GM20000 (cell line): ENCODE measurements at places on chromosomes 3 and 15.

DNA sequence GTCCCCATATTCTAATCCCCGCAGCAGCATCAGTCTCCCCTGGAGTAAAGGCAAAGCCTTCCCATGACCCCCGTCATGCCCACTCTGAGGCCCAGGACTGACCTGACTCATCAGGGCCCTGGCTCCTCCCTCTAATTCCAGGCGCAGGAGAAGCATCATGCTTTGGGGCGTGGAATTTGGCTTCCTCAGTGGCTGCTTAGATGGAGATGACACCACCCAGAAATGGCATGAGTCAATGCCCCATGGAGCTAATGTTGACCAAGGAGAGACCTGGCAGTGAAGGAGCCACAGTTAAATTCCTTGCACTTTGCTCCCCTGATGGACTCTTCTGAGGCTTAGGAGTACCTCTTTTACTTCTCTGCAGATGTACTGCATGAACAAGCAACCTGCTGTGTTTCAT, 204.2 kb upstream of the PROK2 start:
- DNase-seq, result no peak

GRCh38 chr3:66195347-66195783, 25.4 kb upstream of the SLC25A26 start:
- DNase-seq, result peak; percentile 65

DNA sequence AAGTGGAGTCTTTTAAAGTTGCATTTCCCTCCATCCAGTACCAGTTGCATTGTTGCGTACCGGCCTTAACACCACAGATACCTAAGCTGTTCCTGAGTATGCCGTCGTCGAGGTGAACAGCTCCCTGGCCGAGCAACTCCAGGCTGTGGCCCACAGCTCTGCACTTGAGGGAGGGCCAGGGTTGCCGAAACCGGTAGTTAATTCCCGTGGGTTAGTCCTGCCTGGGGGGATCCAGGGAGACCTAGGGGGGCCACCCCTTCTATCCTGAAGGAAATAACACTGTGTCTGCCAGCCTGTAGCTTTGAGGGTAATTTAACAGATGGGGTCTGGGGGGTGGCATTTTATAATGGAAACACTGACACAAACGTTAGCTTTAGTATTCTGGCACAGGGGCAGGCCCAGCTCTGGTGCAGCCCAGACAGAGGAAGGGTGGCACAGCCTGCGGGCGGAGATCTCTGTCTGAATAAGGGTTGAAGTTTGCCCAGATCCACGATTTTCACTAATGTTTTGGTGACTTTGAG, 60.8 kb downstream of the RGMA start:
- no peak for DNase-seq

- no peak for DNase-seq
These were observed 106.0 kb upstream of the LRIG1 start for GRCh38 chr3:66606868-66607267.

GRCh38 chr15:45618813-45619212, 16.0 kb upstream of the SQOR start:
- no peak for DNase-seq

GRCh38 chr3:60080648-60081047, 1030.8 kb upstream of the CFAP20DC start:
- no peak for DNase-seq

DNA sequence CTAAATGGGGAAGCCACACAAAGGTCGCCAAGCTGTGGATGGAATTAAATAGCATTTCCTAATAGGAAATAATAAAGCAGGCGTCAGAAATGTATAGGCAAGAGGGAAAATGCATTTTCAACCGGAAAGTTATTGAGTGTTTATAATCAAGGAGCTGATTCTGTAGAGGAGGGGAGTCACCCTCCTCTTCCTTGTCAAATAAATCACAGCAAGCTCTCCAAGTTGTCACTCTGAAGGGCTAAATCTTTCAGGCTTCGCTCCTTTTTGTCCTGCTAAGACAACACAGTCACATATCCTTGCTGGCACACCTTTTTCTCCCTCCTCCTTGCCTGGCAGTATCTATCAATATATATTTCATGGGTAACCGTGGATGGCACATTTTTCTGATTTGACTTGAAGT, 338.4 kb downstream of the SATB1 start:
- no peak for DNase-seq
